ENCODE measurements at places on chromosomes 16 and 17.

GRCh38 chr17:49787884-49788477 lies 500 bp upstream of the KAT7 start:
- DNase-seq: no peak

DNA sequence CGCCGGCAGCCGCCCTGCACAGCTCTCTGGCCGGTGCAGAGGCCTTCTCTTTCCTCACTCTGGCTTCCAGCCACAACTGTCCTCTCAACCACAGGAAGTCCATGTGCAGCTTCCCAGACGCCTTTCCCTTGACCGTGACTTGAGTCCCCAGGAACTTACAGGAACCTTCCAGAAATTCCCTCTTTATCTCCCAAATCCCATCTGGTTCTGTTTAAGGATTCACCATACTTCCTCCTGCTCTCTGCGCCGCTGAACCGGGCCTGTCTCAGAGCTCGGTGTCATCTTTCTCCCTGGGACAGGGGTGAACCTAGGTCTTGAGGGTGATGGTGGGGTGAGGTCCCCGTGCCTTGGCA lies 65.2 kb upstream of the ZNF469 start:
- no peak for DNase-seq

- DNase-seq: no peak
Observed at GRCh38 chr16:1117176-1117900, 21.3 kb upstream of the C1QTNF8 start.

GRCh38 chr17:73470316-73470826 lies 158.6 kb upstream of the CDC42EP4 start:
- DNase-seq: no peak

- no peak for DNase-seq
Observed at GRCh38 chr17:82767041-82767754, 15.3 kb downstream of the TBCD start.

GRCh38 chr16:3467182-3467581 lies 23.7 kb downstream of the NAA60 start:
- DNase-seq: no peak

DNA sequence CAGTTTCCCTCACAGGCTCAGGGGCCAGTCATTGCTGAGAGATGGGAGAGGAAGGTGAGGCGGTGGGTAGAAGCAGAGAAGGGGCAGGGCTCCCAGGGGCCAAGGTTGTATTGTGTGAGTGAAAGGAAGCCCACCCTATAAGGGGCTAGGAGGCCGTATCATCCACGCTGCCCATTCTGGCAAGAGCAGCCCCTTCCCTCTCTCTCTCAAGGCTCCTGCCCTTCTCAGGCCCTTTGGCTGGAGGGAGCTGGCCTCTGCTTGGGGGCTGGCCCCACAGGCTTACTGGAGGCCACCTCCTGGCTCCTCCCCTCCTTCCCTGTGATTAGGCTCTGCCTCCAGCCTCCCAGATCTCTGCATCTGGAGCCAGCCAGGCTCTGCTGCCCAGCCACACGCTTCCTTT lies 7.6 kb downstream of the TBKBP1 start:
- no peak for DNase-seq

DNA sequence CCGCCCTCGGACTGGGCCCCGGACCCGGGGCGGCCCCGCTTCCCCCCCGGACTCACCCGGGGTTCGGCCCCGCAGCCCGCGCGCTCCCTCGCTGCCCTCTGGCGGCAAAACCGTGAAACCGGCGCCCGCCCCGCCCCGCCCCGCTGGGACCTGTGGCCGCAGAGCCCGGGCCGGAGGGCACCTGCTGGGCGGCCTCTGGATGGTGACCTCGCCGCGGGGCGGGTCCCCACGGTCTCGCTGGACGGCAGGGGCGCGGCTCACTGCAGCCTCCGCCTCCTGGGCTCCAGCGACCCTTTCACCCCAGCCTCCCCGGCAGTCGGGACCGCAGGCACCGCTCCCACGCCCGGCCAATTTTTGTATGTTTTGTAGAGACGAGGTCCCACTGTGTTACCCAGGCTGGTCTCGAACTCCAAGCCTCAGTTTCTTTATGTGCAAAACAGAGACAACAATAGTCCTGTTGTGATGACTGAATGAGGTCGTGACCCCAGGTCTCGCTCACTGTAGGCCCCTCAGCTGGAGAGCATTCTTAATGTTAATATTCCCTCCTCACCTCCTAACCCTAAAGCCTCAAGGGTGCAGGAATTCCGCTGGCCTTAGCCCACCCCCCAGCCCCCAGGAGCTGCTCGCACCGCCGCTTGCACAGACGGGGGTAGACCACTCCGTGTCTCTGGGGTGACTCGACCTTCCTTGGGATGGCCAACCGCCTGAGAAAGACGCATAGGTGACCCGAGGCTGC lies 33.7 kb upstream of the RPH3AL start:
- DNase-seq: no peak

DNA sequence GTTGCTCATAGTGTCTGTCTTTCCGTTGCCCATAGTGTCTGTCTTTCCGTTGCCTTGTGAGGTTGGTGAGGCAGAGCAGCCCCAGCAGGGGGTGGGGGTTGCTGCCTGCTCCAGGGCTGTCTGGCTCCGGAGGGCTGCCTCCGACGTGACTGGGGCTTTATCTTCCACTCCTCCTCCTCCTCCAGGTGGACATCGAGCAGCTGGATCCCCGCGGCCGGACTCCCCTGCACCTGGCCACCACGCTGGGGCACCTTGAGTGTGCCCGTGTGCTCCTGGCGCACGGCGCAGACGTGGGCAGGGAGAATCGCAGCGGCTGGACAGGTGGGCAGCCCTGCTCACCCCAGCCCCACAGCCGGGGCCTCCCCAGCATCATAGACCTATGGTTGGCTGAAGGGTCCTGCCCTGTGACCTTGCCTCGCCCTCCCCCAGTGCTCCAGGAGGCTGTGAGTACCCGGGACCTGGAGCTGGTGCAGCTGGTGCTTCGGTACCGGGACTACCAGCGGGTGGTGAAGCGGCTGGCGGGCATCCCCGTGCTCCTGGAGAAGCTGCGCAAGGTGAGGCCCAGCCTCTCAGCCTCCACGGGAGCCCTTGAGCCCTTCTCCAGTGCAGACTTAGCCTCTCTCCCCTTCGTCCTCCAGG lies 14.7 kb downstream of the ANKRD13B start:
- DNase-seq: no peak

GRCh38 chr17:76511668-76512365 lies 10.6 kb upstream of the RHBDF2 start:
- no peak for DNase-seq

DNA sequence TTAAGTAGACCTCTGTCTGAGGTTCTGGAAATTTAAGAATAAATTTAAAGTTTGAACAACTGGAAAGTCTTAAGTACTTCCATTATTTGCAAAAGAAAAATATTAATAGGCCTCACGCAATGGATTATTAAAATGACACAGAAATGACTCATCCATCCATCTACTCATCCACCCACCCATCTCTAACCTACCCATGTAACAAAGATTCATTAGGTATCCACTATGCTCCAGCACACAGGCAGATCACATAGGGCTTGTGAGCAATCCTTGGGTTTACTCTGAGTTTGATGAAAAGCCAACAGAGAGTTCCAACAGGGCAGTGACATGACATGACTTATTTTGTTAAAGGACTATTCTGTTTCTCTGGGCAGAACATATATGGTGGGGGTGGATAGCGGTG lies 93.3 kb downstream of the HELZ start:
- DNase-seq: no peak

GRCh38 chr16:22307838-22308237 lies 10.6 kb downstream of the POLR3E start:
- no peak for DNase-seq

DNA sequence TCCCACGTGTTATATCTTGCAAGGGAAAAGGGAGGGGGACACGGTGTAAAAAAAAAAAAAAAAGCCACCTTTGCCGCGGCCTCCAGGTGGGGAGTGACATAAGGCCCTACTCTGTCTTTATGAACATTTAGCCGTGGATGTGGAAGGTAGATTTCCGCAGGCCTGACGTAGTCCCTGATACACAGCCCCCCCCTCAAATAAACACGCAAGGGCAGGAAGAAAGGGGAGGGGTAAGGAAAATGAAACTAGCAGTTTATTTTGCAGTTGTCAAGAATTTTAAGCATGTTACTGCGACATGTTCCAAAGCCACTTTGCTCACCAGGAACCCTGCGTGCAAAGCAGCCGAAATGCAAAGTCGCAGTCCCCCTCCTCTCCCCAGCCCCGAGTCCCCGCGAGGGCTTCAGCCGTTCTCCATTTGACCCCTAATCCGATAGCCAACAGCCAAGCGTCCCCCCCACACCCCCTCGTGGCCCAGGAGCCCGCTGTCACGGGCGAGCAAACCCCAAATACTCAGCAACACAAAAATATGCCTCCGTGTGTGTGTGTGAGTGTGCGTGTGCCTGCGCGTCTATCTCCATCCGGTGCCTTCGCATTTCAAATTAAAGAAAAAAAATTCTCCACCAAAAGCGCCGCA lies 1.2 kb downstream of the CBX4 start:
- no peak for DNase-seq

GRCh38 chr17:45646288-45646988 lies 137.7 kb upstream of the CRHR1 start:
- no peak for DNase-seq

- DNase-seq: no peak
Observed at GRCh38 chr17:59338498-59338897, 7.0 kb downstream of the YPEL2 start.

Measured in SK-N-MC (cell line).